ENCODE measurements at places on chromosomes 11 and 22.

- no peak for DNase-seq
Measured at GRCh38 chr11:79237091-79237490, 203.7 kb downstream of the TENM4 start.

GRCh38 chr11:45108070-45109064, 38.1 kb upstream of the PRDM11 start:
- no peak for DNase-seq

DNA sequence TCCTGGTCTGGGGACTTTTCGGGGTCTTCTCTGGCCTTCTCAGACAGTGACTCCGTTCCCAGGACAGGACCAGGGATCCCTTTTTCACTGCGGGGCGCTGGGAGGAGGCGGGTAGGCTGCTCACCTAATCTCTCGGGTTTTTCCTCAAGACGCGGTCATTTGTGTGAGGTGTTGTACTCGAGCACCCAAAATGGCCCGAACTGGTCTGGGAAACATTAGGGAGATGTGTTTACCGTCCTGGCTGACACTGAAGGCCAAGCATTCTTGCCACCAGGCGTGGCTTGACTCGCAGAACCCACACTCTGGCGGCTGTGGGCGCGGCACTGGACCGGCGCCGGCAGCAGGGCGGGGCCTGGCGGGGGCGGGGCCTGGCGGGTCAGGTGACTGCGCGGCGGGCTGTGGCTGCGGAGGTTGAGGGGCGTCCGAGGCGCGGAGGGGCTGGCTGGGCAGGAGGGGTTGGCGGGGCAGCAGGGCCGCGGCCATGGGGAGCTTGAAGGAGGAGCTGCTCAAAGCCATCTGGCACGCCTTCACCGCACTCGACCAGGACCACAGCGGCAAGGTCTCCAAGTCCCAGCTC, at the start of gene SWAP70:
Gene SWAP70, plus strand, starts transcription at position 379 of the 577 bp plus-strand sequence. Its CDS starts 103 bp downstream, at position 482.
- DNase-seq = peak; percentile 44

DNA sequence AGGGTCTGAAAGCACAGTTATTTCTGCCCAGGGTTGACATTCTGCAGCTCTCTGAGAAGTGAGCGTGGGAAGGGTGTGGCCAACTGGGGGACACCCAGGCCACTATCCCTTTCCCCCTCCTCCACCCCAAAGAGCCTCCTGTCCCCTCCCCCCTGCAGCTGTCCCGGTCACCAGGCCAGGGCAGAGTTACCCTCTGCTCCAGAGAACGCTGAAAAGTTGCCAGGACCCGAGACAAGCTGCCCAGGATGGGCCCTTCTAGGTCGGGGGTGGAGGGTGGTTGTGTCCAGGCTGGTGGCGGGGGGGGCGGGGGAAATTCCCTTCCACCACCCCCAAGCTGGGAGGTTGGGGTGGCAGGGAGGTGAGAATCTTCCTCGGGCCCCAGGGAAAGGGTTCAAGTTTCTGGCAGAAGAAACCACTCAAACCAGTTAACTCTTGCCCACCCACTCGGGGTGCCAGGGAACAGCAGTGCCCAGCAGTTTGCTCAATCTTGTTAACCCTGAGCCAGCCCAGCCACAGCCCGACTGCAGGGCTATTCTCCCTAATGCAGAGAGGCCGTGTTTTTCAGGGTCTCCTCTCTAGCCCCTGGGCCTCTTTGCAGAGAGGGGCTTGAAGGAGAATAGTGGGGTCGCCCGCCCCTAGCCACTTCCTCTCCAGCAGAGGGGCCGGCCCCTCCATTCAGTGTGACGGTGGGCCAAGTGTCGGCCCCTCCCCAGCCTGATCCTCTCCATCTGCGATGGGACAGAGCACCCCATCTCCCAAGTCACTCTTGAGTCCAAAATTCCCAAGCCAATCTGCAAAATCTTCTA, 697 bp downstream of the LGALS1 start:
- DNase-seq = no peak

- peak; percentile 83 for DNase-seq
Measured at GRCh38 chr22:31055635-31056159, 25.4 kb upstream of the SMTN start.

DNA sequence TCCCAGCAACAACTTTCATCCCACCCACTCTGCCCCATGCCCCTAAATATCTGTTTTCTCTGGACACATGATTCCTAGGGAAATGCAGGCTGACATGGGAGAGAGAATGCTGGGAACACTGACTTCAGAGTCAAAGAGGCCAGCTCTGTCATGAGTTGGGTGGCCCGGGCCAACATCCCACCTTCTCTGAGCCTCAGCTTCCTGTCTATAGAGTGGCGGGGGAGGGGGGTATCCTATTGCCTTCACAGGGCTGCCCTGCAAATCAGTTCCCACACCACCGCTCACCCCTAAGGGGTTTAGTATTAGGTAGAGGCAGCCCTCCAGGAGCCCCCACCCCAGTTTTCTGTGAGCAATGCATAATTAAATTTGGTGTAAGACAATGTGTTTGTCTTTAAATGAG, 175.0 kb upstream of the NCAM1 start:
- no peak for DNase-seq

- DNase-seq = no peak
Measured at GRCh38 chr11:61110255-61111049, 8.2 kb downstream of the CD5 start.

DNA sequence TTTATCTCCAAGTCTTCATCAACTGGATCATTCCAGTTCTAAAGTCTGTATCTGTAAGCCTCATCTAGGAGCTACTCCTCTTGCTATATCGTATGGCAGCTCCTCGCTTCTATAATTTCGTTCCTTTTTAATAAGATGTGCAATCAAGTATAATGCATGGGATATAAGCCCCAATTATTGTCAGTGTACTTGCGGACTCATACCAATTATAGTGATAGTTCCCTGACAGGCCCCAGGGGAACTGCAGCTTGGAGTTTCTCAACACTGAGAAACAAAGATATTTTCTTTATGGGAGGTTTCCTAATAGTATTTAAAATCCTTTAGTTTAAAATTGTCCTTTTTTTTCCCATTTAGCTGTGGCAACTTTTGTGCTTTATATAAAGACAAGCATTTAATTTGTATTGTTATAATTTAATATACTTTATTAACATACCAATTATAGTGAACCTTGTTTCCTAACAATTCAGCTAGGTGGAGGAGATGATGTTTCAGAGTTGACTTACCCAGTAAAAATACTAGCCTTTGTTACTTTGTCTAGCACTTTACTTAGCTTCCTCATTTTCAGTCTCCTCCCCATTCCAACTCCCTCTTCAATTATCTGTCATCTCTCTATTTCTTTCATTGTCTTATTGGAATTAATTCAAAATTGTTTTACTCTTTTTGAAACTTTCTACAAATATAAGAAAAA, 25.3 kb upstream of the DDX17 start:
- no peak for DNase-seq

GRCh38 chr11:57124505-57124904, 57.2 kb upstream of the LRRC55 start:
- DNase-seq = no peak

DNA sequence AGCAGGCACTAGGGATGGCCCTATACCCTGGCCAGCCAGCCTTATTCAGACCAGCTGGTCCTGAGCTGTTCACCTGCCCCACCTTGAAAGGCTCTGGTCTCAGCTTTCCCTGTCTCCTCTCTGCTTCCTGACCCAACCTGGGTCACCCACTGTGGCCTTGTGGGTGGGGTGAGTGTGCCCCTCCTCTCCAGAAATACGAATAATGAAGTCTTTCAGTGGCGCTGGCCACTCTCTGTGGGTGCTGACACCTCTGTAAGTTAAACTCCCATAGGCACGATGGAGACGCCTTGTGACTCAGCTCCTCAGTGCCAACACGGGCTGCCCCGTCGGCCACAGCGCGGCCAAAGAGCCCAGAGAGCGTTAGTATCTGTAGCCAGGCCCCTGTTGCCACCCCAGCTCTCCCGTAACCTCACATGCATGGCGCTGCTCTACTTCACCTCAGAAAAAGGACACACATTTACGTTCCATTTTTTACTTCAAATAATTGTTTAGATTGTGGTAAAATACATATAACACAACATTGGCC, 74.6 kb upstream of the SEPTIN5 start:
- DNase-seq = no peak

DNA sequence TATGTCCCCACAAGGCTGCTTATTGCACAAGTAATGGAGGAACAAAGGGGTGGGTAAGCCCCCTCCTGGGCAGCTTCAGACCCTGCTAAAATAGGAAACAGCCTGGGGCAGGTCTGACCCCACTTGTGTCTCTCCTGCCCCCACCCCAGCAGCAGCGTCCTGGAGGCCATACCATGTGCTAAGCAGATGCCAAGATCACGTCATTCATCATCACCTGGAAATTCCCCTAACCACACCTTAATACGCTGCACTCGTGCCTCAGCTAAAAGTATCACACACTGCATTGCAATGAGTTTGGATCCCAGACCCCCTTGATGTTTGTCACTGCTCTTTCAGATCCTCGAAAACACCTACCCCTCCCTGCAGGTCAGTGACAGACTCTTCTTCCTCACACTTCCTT, 27.8 kb upstream of the GGTLC2 start:
- no peak for DNase-seq

DNA sequence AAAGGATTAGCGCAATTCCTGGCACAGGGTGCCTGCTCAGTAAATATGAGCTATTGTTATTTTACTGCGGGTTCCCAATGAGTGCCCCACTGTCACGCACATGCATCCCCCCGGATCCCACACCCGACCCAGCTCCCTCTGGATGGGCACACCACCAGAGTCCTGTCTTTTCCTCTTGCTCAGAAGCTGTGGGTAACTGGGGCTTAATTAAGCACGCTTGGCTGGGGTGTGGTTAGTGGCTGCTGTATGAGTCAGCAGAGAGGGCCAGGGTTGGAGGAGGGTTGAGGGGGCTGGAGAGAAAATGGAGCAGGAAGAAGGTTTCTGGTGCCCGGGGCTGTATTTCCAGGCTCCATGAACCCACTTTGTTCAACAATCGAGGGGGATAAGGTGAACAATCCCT, 30.3 kb upstream of the NECTIN1 start:
- DNase-seq = no peak

DNA sequence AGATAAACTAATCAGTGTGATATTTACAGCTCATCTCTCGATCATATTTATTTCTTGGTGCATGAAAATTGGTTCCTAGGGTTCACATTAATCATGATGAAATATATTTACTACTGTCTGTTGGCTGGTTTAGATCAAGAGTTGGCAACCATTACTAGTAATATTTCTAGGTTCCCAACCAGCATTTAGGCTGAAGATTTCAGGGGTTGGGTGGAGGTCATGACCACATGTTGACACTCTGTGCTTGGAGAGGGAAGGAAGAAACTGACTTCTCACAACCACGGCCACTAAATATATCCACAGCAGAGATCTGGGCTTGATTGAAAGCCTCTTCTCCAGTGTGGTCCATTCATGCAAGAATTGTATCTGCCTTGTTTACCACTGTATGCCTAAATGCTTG, 87.9 kb downstream of the ALX4 start:
- DNase-seq = no peak

GRCh38 chr11:65224930-65225278, 36.9 kb upstream of the POLA2 start:
- DNase-seq = peak; percentile 40

DNA sequence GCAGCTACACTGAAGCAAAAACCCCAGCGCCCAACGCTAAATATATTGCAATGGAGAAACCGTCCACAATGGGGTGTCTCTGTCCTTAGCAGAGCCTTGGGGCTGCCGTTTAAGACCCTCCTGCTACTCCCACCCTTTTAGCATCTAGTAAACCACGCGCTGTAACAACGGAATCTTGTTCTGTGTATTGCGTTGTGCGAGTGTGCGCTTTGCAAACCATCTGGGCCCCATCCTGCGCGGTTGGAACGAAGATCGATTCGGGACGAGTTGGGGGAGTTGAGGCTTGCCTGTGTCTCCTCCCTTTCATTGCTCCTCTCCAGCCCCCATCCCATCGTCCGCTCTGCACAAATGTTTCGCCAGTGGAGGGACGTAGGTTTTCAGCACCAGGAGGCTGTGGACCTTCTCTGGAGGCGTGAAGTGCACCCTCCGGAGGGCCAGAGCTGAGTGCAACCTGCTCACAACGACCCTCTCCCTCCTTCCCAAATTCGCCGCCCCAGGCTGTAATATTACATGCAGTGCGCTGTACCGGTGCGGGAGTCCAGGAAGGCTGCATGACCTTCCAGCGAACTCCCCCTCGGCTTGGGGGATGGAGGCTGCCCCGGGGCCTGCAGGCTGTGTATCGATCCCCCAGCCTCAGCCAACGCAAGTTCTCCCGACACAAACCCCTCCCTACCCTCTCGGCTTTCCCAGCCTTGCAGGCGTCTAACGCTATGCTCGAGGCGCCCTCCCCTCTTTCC, 1.6 kb upstream of the KMT2A start:
- no peak for DNase-seq

GRCh38 chr11:45365961-45366618, 79.9 kb upstream of the SYT13 start:
- no peak for DNase-seq

- no peak for DNase-seq
Measured at GRCh38 chr11:12723421-12724300, 49.4 kb downstream of the TEAD1 start.

DNA sequence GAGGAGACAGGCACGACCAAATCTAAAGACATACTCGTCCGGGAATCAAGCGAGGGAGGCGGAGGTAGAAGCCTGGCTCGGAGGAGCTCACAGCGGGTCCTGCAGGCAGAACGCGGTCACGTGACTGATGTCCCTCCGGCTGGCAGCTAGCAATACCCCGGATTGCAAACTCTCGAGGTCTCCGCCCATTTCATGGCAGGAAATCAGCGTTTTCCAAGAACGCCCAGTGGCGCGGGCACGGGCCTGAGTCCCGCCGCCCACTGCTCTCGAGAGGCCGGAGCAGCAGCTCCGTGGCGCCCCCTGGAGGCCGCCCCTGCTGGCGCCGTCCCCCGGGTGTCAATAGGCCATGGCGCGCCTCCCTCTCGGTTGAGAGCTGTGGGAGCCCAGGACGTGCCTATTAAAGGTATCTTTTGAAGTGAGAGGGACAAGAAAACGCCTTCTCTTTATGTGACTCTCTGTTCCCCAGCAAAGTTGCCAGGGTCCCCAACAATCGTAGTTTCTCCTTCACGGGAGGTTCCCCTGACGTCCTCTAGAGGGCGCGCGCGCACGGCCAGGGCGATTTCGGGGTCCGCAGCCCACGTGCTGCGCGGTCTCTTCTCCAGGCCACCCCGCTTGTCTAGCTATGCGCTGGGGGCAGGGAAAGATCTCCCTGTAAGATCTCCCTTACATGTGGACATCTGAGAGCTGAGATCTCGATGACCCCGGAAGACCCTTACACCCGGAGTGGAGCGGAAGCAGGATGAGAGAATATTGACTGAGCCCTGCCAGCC, 37.3 kb upstream of the RBFOX2 start:
- DNase-seq = peak; percentile 93

- no peak for DNase-seq
Measured at GRCh38 chr11:66910669-66911068, 47.5 kb downstream of the PC start.
